ENCODE measurements at places on chromosomes 7 and 10. TPM values are rescaled to one million over a fixed set of nuclear protein-coding genes. Genes with fewer than 3 reads are reported as not detected.

- no peak overlapping the region for H3K4me3 ChIP-seq
- H3K36me3 ChIP-seq, result no peaks in the 10 kb centered on the region
- no peaks in the 10 kb centered on the region for H3K4me1 ChIP-seq
- no peaks in the 10 kb centered on the region for H3K27me3 ChIP-seq
Observed at GRCh38 chr10:30387646-30388243, 38.7 kb upstream of the MTPAP start.

GRCh38 chr7:34849163-34849960 is 187.9 kb downstream of the DPY19L1 start:
- H3K4me3 ChIP-seq, result no peak overlapping the region
- H3K36me3 ChIP-seq, result no peaks in the 10 kb centered on the region
- no peaks in the 10 kb centered on the region for H3K27me3 ChIP-seq
- no peak for DNase-seq
- no peak overlapping the region for H3K27ac ChIP-seq

DNA sequence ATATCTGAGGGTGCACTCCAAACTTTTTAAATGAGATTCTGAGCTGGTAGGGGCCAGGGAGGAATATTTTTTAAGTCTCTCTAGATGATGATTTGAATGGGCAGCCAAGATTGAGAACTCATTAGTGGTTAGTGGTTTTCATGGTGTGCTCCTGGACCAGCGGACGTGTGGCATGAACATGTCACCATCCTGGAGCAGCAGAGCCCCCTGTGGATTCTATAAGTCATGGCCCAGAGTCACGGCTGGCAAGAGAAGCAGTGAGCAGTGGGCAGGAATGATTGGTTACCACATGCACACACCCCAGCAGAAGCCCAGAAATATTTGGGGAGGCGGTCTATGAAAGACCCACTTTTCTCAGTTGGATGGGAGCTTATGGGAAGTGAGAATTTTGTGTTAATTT is 21.2 kb upstream of the UCN3 start:
- no peaks in the 10 kb centered on the region for H3K27me3 ChIP-seq
- H3K27ac ChIP-seq, result no peak overlapping the region
- no peaks in the 10 kb centered on the region for H3K36me3 ChIP-seq

The ZNF804B gene
- total RNA-seq, result not detected

DNA sequence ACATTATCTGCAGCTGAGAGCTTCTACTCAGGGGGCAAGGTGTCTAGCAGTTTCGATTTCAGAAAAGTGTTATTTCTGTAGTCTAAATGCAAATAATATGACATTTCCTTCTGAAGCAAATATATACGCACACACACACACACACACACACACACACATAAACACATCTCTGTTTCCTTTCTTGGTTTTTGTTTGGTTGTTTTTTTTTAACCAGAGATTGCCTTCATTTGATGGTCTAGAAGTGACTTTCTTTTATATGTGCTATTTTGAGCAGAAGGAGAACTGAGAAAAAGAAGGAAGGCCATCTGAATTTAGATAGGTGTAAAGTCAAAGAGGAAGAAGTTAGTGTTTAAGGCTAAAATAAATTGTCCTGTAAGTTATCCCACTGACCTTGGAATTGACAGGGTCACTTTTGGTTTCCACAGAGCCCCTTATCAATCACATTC is 142.2 kb downstream of the TRIL start:
- no peak overlapping the region for H3K4me3 ChIP-seq
- DNase-seq, result no peak
- no peaks in the 10 kb centered on the region for H3K27me3 ChIP-seq
- H3K36me3 ChIP-seq, result no peaks in the 10 kb centered on the region

The BICC1 gene
- 0.57 TPM for total RNA-seq

The UBTD1 gene
- total RNA-seq, result 18.1 TPM

DNA sequence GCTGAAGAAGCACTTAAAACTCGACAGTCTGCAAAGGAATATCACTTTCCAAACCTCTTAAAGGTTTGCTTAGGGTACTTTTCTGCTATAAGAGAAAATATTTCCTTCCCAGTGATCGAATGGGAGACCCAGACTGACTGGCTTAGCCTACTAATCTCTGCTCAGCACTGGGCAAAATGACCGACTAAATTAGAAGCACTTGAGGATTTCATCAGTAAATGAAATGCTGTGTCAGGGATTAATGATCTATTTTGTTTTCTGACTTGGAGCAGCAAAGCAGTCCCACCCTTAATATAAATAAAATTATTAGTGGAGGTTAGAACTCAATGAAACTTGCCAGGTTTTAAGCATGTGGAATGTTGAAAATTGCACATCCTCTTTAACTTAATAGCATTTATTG is 411.6 kb downstream of the NEBL start:
- no peak overlapping the region for H3K27ac ChIP-seq
- no peak for DNase-seq
- H3K36me3 ChIP-seq, result peaks cover 5% of the 10 kb centered on the region
- no peak overlapping the region for H3K4me3 ChIP-seq
- H3K27me3 ChIP-seq, result no peaks in the 10 kb centered on the region
- H3K4me1 ChIP-seq, result no peaks in the 10 kb centered on the region

The ACTL6B gene
- total RNA-seq, result 0.33 TPM

DNA sequence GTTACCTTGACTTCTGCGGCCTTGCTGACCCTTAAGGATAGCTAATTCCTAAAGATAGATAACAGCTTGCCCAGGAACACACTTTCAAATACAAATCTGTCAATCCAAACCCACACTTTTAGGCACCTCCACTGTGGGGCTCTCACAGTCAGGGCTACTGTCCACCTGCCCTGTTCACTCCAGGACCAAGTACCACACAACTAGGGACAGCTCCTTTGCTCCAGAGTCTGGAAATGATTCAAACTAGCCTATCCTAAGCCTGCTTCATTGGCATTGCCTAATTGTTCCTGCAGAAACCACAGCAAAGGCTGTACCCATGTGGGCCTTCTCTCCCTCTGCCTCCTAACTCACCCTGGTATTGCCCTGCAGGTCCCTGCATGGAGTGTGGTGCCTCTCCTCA is 538.9 kb upstream of the IGFBP3 start:
- H3K4me3 ChIP-seq, result no peak overlapping the region
- peaks cover 9% of the 10 kb centered on the region for H3K36me3 ChIP-seq
- H3K27ac ChIP-seq, result no peak overlapping the region
- H3K27me3 ChIP-seq, result no peaks in the 10 kb centered on the region

The ASB15 gene
- total RNA-seq, result not detected

The FLNC gene
- 12.5 TPM for total RNA-seq
